ENCODE measurements at places on chromosomes 5 and 9. TPM values are rescaled to one million over a fixed set of nuclear protein-coding genes. Genes with fewer than 3 reads are reported as not detected.

DNA sequence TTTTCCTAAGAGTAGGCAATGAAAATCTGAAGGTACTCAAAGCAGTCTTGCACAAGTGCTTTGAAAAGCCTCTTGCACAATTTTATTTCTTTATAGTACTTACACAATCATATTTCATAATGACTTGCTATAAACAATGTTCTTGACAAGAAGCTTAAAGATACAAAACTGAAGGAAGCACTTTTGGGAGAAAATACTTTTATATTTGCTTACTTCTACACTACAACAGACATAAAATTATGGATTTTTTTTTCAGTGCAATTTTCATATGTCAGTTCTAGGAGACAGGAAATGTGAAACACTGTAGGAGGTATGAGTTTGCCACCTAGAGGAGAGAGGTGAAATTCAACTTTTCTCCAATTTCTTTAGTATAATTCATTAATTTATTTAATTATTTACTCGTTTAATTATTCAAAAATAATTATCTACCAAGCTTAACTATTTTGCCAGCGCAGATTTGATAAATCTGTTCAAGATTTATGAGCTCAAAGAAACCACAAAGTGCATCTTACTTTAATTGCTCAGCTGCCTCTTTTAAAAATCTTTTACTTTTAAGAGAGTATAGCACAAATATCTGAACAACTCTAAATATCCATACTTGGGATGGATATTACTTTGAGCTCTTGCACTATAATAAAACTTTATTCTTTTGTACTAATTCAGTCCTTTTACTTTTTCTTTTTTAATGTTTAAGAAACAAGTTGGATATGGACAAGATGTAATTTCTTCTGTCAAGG lies 29.0 kb upstream of the CDKN2B start:
- peaks cover 21% of the 10 kb centered on the region for H3K4me1 ChIP-seq
- no peaks in the 10 kb centered on the region for H3K27me3 ChIP-seq
- H3K36me3 ChIP-seq = no peaks in the 10 kb centered on the region
- H3K4me3 ChIP-seq = no peak overlapping the region
- H3K27ac ChIP-seq = no peak overlapping the region

GRCh38 chr5:154199671-154200220 lies 9.2 kb downstream of the GALNT10 start:
- no peak for DNase-seq
- H3K4me1 ChIP-seq = peaks cover 77% of the 10 kb centered on the region
- no peak overlapping the region for H3K4me3 ChIP-seq
- H3K27me3 ChIP-seq = no peaks in the 10 kb centered on the region

- no peak overlapping the region for H3K4me3 ChIP-seq
- DNase-seq = no peak
- H3K4me1 ChIP-seq = peaks cover 6% of the 10 kb centered on the region
- H3K27me3 ChIP-seq = peaks cover 3% of the 10 kb centered on the region
- no peak overlapping the region for H3K27ac ChIP-seq
These were observed 34.1 kb downstream of the LAMC3 start for GRCh38 chr9:131043087-131043486.

DNA sequence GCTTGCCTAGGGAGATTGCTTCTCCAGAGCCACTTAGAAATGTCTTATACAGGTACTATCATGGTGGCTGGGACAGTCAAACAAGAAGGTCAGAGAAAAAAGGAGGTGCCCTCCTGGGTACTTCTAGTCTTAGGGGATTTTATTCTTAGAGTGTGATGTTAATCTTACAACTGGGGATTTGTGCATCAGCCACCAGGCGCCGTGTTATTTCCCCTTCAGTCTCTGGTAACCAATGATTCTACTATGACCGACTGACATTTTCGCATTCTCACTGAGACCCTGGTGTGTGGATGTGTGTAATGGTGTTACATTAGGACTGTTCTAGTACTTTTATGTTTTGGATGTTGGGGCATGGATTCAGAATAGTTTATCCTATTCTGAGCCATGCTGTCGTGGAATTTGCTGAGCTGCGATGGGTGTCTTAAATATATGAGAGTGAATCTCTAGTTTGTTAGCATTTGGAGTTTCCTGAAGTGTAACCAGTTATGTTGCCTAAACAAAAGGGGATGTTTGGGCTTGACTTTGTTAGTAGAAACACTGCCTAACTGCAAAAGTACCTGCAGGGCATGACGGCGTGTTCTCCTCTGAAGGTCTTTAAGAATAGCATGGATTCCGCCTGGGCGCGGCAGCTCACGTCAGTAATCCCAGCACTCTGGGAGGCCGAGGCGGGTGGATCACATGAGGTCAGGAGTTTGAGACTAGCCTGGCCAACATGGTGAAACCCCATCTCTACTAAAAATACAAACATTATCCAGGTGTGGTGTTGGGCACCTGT lies 175.2 kb upstream of the DAP start:
- no peak for DNase-seq
- no peak overlapping the region for H3K27ac ChIP-seq
- no peak overlapping the region for H3K4me3 ChIP-seq
- no peaks in the 10 kb centered on the region for H3K4me1 ChIP-seq
- no peaks in the 10 kb centered on the region for H3K27me3 ChIP-seq
- no peaks in the 10 kb centered on the region for H3K36me3 ChIP-seq

GRCh38 chr5:55758231-55758630 lies 20.4 kb downstream of the DDX4 start:
- no peaks in the 10 kb centered on the region for H3K36me3 ChIP-seq
- DNase-seq = no peak
- H3K27ac ChIP-seq = no peak overlapping the region
- H3K27me3 ChIP-seq = no peaks in the 10 kb centered on the region

- no peak overlapping the region for H3K4me3 ChIP-seq
- no peaks in the 10 kb centered on the region for H3K4me1 ChIP-seq
- DNase-seq = no peak
These were observed 389.4 kb downstream of the CTNND2 start for GRCh38 chr5:11514705-11515432.

DNA sequence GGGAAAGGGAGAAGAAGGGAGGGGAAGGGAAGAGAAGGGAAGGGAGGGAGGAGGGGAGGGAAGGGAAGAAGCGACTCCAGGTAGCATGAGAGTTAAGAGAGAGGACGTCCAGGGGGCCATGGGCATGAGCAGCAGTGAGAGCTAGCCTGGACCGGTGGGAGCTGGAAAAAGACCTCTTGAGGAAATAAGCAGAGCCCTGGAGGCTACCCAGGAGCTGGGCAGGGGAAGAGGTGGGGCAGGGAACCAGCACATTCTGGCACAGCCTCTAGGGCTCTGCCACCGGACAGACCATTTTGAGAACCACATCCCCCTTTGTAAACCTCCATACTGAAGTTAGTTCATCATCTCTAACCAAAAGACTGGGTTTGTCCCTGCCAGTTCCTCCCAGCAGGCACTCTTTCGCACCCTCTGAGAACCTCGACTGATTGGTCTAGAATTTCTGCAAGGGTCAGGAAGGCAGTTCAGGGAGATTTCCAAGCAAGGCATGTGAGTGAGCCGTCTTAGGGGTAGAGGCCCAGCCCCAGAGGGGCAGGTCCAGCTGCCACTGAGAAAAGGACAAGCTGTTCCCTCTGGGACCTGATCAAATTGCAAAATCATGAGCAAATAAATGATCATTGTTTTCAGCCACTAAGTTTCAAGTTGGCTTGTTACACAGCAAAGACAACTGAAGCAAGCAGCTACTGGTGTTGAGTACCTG lies 11.6 kb downstream of the NAIF1 start:
- no peak overlapping the region for H3K4me3 ChIP-seq
- peak; percentile 73 for DNase-seq
- peak overlapping the region; percentile 79 for H3K27ac ChIP-seq
- peaks cover 43% of the 10 kb centered on the region for H3K4me1 ChIP-seq
- no peaks in the 10 kb centered on the region for H3K27me3 ChIP-seq

- H3K36me3 ChIP-seq = no peaks in the 10 kb centered on the region
- H3K4me3 ChIP-seq = no peak overlapping the region
- DNase-seq = no peak
- peaks cover 13% of the 10 kb centered on the region for H3K4me1 ChIP-seq
- H3K27ac ChIP-seq = no peak overlapping the region
These were observed 93.7 kb upstream of the DAP start for GRCh38 chr5:10854506-10855277.

- no peaks in the 10 kb centered on the region for H3K27me3 ChIP-seq
- H3K4me3 ChIP-seq = no peak overlapping the region
- no peaks in the 10 kb centered on the region for H3K4me1 ChIP-seq
- H3K36me3 ChIP-seq = peaks cover 94% of the 10 kb centered on the region
- no peak overlapping the region for H3K27ac ChIP-seq
These were observed 78.0 kb downstream of the OTULIN start for GRCh38 chr5:14742498-14742897.

DNA sequence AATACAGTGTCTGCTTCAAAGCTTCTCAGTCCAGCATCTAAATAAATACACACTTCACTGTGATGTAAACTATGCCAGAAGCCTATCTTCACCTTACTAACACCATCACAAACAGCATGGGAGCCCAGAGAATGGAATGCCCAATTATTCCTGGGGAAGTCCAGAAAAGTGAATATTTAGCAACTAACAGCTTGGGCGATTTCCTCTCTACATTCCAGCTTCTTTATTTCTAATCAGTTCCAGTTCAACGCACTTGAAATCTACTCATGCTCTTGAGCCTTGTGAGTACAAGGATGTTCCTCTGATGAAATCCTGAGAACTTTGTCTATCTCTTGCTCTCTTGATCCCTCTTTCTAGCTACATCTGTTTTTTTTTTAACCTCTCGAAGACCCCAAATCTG lies 100.4 kb upstream of the C9orf72 start:
- H3K4me3 ChIP-seq = no peak overlapping the region
- no peaks in the 10 kb centered on the region for H3K4me1 ChIP-seq
- DNase-seq = no peak
- no peaks in the 10 kb centered on the region for H3K36me3 ChIP-seq
- no peaks in the 10 kb centered on the region for H3K27me3 ChIP-seq
- no peak overlapping the region for H3K27ac ChIP-seq

- H3K4me1 ChIP-seq = peaks cover 3% of the 10 kb centered on the region
- no peaks in the 10 kb centered on the region for H3K36me3 ChIP-seq
- H3K27me3 ChIP-seq = no peaks in the 10 kb centered on the region
- DNase-seq = no peak
- no peak overlapping the region for H3K27ac ChIP-seq
These were observed 255.4 kb downstream of the GOLPH3 start for GRCh38 chr5:31918739-31919138.

DNA sequence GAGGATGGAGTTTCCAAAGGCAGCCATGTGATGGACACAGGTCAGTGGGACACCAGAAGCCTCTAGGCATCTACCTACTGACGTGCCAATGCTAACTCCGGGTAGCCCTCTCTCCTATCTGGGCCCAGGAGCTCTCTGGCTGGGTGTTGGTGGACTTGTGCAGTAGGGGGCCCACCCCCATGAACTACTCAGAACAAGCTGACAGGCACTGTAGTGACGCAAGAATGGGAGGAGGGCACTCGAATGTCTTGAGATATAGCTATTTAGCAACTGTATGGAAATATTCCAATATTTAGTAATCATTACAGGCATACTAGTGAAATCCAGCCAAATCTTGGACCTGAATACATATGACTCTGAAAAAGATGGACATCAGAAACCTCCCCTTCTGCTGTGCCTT lies 5.7 kb upstream of the DOCK2 start:
- H3K27me3 ChIP-seq = peaks cover 4% of the 10 kb centered on the region
- no peaks in the 10 kb centered on the region for H3K36me3 ChIP-seq
- no peak for DNase-seq
- no peak overlapping the region for H3K4me3 ChIP-seq

- no peak overlapping the region for H3K27ac ChIP-seq
- H3K36me3 ChIP-seq = no peaks in the 10 kb centered on the region
- no peak for DNase-seq
These were observed 120.1 kb upstream of the MYO10 start for GRCh38 chr5:17056141-17056631.

GRCh38 chr5:135029477-135030122 lies 4.4 kb downstream of the PITX1 start:
- H3K4me3 ChIP-seq = peak overlapping the region; percentile 77
- H3K4me1 ChIP-seq = peaks cover 76% of the 10 kb centered on the region
- peak overlapping the region; percentile 94 for H3K27ac ChIP-seq
- no peak for DNase-seq
- H3K27me3 ChIP-seq = peaks cover 68% of the 10 kb centered on the region

GRCh38 chr5:10536511-10536910 lies 27.4 kb upstream of the ANKRD33B start:
- no peak overlapping the region for H3K4me3 ChIP-seq
- no peak for DNase-seq
- no peak overlapping the region for H3K27ac ChIP-seq
- peaks cover 34% of the 10 kb centered on the region for H3K27me3 ChIP-seq
- peaks cover 13% of the 10 kb centered on the region for H3K4me1 ChIP-seq

GRCh38 chr5:3995954-3996619 lies 400.5 kb downstream of the IRX1 start:
- no peaks in the 10 kb centered on the region for H3K4me1 ChIP-seq
- no peak overlapping the region for H3K27ac ChIP-seq
- H3K27me3 ChIP-seq = no peaks in the 10 kb centered on the region
- H3K4me3 ChIP-seq = no peak overlapping the region

Gene PCDHAC1
- total RNA-seq = not detected

Gene TRIP13
- total RNA-seq = not detected

Gene CNTLN
- 0.58 TPM for total RNA-seq

Gene ZNF658
- 2.6 TPM for total RNA-seq

Gene FANCC
- 24.5 TPM for total RNA-seq

Gene MAT2B
- 32.6 TPM for total RNA-seq

Data from stomach (tissue), 19 donors.